ENCODE measurements at places on chromosomes 6 and 20. TPM values are rescaled to one million over a fixed set of nuclear protein-coding genes. Genes with fewer than 3 reads are reported as not detected.

The SLC22A2 gene
- not detected for total RNA-seq

The LY6G6D gene
- not detected for total RNA-seq

The GJA10 gene
- not detected for total RNA-seq

DNA sequence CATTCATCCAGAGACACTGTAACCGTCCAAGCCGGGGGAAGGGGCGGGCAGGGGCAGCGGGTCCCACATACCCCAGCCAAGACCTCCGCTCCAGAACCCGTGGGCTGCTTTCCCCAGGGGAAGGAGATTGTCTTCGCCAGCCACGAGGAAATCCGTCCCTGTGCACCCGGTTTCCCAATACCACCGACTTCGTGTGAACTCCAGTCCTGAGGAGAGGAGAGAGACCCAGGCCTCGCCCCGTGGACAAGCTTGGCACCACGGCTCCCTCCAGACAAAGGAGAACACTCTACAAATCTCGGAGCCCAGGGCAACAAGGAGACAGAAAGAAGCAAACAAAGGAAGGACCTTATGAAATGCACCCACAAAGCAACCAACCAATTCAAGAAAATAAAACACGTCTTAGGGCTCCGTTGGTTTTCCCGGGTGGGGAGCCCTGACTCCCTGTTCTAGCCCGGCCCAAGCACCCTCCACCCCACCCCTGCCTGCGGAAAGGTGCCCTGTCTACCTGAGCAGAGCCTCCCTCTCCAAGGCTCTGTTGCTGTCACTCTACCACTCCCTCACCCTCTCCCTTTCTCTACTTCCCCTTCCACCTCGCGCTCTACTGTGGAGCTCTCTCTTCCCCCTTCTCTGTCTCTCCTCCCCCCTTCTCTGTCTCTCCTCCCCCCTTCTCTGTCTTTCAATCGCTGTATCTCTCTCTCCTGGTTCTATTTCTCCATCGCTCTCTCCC lies 1382.8 kb upstream of the DEFB115 start:
- no peak for DNase-seq

The RAET1L gene
- not detected for total RNA-seq

DNA sequence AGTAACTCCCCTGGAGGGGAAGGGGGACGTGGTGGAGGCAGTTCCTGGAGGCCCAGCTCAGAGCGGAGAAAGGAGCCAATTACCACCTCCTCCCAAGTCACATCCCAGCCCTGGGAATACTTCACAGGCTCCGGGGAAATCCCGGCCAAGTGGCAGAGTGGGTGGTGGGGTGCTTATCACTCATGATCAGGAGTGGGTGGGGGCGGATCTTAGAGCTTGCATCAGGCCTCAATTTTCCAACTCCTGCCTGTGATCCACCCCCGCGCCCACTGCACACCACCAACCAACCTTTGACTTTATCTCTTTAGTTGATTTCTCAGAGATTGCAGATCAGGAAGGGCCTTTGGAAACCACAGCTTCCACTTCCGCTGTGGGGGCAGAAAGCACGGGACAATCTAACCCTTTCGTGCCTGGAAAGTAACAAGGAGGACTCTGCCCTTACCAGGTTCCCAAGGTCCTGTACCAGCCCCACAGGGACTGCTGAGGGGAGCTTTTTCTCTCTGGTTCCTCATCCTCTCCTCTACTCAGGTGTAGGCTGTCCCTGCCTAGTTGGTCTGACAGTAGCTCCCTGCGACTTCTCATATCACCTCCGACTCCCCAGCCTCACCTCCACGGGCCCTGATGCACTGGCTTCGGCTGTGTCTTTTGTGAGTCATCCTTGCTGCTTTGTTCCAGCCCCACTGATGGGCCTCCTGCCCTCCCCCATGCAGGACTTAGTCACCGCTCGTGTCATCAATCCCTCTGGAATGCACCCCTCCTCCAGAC lies 24.9 kb upstream of the IER3 start:
- DNase-seq = peak; percentile 78

DNA sequence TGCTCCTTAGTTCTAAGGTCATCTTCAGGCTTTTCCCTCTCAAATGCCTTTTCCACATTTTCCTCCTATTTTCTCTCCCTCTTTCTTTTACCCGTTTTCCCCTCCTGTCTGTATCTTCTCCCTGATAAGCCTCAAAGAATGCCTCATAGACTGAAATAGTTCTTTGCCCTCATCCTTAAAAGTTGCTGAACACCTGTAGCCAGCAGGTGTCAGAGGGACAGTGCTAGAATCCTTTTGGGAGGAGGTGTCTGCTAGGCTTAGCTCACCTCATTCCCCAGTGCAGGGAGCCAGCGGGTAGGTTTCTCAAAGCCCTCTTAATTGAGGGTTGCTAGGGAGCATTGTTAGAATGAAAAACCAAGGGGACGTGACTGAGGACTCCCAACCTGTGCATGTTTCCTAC lies 204.0 kb downstream of the TSHZ2 start:
- no peak for DNase-seq

The FKBP1C gene
- total RNA-seq = 0.62 TPM

GRCh38 chr6:79941489-79942151 lies 5.7 kb downstream of the ELOVL4 start:
- no peak for DNase-seq

DNA sequence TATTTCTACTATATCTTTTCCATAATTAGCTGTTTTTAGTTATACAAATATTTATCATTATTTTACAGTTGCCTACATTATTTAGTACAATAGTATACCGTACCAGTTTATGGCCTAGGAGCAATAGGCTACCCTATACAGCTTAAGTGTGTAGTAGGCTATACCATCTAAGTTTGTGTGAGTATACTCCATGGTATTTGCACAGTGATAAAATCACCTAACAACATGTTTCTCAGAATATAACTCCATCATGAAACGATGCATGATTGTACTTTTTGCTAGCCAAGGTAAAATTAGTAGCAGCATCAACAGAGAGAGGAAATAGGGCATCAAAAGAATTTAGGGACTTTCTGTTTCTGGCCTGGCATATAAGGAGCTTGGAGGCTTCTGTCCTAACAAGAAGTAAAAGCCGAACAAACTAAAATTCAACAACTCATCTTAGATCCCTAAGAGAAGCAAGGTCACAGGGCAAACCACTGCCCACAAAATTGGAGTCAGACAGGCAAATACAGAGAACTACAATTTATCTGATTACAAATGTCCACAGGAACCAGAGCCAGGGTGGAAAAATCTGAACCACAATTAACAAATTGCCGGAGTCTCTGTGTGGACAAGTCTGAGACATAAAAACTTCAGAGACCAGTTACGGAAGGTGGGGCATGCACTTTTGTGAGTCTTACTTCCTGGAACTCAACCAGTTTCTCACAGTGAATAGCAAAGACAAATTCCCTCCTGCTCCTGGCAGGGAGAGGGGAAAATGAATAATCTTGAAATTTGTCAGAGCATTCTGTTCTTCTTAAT lies 671.4 kb downstream of the RFPL4B start:
- peak; percentile 26 for DNase-seq

The SLC23A2 gene
- total RNA-seq = 10.8 TPM

DNA sequence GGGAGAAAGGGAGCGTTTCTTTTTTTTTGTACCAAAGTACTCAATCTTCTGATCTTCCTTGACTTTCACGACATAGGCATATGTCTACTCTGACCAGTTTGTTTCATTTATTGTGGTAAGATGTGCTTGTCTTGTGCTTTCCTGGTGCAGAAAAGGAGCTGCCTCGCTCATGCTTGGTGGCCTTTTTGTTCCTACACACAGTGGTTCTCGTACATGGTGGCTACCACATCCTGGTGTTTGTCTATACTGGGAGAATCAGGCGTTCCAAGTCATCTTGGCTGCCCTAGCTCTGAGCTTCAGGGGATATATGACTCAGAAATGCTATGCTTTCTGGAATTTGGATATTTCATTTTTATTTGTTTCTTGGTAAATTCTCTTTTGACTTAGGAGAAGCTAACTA lies 31.8 kb downstream of the MYB start:
- no peak for DNase-seq

The CRIP3 gene
- total RNA-seq = 1.5 TPM

The BACH2 gene
- total RNA-seq = 2.5 TPM

The CFB gene
- 50.3 TPM for total RNA-seq

Data from left cardiac atrium (tissue), 4 donors.